ENCODE measurements at places on chromosomes 11 and 22. TPM values are rescaled to one million over a fixed set of nuclear protein-coding genes. Genes with fewer than 3 reads are reported as not detected.

Gene CDC42EP2
- total RNA-seq: 0.18 TPM

Gene OR8D1
- not detected for total RNA-seq

Gene CATSPERZ
- total RNA-seq: not detected

Gene NNMT
- total RNA-seq: not detected

Gene SLC22A8
- not detected for total RNA-seq

Gene CRYAB
- total RNA-seq: not detected

Gene IGLL1
- not detected for total RNA-seq

Gene FXYD6
- total RNA-seq: not detected

Gene OR4D5
- not detected for total RNA-seq

Gene ROBO4
- total RNA-seq: not detected

Gene SLC5A4
- total RNA-seq: not detected

Gene ACTN3
- not detected for total RNA-seq

Gene MYEOV
- not detected for total RNA-seq

Gene OR6A2
- 0.20 TPM for total RNA-seq

Gene MRPL49
- 62.4 TPM for total RNA-seq

Gene BEST1
- total RNA-seq: 0.44 TPM

Gene NCR3LG1
- 1.1 TPM for total RNA-seq

Gene TPST2
- total RNA-seq: 10.4 TPM

Gene HBD
- total RNA-seq: not detected

Gene CABP2
- not detected for total RNA-seq

Gene TRIM51
- total RNA-seq: not detected

Gene OR10A2
- not detected for total RNA-seq

Gene OR8A1
- not detected for total RNA-seq

Gene KRTAP5-9
- total RNA-seq: 0.53 TPM

Gene C11orf86
- not detected for total RNA-seq

Gene OR6T1
- not detected for total RNA-seq

Gene ADM2
- total RNA-seq: 5.1 TPM

Gene APOL3
- 38.4 TPM for total RNA-seq

Gene OR2AG1
- not detected for total RNA-seq

Gene MLC1
- total RNA-seq: not detected

Gene MYBPC3
- total RNA-seq: 0.46 TPM

Gene C22orf15
- 0.37 TPM for total RNA-seq

Gene CHRM1
- not detected for total RNA-seq

Gene TRPM5
- total RNA-seq: not detected

Gene PHF21B
- not detected for total RNA-seq

Gene TH
- total RNA-seq: not detected

Gene LIF
- 0.44 TPM for total RNA-seq

Gene PPFIBP2
- 109 TPM for total RNA-seq

Gene CCDC89
- total RNA-seq: not detected

Gene TMPRSS5
- 1.3 TPM for total RNA-seq

Gene DBX1
- total RNA-seq: not detected

Gene ISX
- not detected for total RNA-seq

Gene OR5B17
- not detected for total RNA-seq
